ENCODE measurements at places on chromosomes 7 and 10.

DNA sequence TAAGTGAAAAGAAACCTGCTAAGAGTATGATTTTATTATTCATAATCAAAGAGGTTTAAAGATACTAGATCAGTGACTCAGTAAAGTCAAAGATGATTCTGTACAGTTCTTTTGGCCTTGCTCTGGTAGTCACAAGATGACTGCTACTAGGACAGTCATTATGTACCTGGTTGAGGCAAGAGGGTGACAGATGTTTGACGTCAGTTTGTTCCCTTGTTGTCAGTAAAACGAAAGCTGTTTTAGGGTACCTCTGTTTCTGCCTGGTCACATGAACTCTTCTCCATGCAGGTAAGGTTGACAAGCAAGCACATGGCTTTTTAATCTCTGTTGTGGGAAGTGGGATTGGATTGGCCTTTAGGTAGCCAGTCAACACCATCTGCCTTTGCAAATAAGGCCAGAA is 308.0 kb downstream of the EXOC4 start:
- DNase-seq: no peak

- no peak for DNase-seq
These were observed 57.7 kb downstream of the ATAD1 start for GRCh38 chr10:87760195-87760905.

DNA sequence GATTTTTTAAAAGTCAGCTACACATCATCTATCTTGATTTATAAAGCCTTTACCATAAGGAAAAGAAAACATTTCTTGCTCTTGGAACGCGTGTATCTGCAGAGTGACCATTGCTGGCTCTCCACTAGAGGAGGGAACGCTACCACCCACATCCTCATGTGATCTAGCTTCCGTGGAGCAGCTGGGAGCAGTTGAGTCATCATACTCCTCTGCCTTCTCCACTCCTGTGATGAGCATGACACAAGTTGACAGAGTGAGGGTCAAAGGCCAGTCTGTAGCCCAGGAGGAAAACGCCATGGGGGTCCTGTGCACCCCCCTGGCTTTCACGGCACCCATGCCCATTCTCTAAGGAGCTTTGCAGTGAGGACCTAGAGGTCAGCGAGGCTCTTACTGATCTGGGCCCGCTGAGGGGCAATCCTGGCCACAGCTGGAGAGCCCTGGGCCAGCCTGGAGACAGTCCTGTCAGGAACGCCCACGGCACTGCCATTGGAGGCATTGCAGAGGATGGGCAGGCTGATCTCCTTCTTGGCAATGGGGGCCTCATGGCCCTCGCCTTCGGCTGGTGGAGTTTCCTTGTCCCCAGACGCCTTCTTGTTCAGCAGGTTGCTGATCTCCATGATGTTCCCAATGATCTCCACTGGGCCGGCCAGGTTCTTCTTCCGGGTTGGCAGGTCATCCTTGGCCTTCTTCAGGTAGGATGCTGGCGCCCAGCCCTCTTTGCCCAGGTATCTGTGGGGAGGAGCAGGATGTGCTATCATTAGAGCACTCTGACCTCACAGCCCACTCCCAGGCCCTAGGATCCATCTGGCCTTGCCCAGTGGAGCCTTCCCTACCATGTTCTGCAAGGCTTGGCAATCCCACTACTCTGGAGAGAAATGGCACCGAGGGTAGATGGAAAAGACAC is 119.2 kb downstream of the NEURL1 start:
- no peak for DNase-seq

DNA sequence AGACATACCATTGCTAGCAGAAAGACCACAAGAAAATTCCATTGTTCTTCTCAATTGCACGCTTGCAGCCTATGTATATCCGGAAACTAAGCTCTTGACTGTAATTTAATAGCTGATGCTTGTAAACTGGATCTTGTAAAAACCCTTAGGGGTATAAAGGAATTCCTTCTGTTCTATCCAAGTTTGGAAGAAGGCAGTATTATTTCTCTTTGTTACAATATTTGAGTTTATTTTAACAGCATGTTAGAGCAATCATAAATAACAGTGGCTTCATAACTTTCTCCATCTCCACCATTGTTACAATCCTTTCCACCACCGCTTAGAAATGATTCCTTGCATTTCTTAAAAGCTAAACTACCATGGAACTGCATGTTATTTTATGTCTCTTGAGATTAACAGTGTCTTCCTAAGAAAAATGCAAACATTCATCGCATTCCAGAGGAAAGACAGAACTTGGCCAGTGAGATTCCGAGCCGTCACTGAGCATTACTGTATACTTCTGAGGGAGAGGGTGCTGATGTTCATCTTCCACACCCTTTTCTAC is 92.5 kb downstream of the TRIL start:
- DNase-seq: no peak

DNA sequence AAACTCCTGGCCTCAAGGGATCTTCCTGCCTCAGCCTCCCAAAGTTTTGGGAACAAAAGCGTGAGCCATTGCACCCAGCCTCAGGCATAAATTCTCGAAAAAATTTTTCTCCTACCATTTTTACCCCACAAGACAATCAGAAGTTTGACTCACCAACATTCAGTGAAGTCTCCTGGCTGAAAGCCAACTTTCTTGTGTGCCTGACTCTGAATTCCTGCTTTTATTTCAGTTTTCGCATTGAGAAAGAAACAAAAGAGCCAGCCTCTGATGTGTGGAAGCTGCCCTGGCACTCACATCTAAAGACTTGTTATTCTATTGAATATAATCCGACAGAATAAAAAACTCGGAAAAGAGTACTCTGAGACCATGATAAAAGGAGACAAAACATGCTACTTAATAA is 402.9 kb downstream of the MAGI2 start:
- DNase-seq: no peak

GRCh38 chr7:22654831-22655230 is 72.2 kb upstream of the IL6 start:
- no peak for DNase-seq

DNA sequence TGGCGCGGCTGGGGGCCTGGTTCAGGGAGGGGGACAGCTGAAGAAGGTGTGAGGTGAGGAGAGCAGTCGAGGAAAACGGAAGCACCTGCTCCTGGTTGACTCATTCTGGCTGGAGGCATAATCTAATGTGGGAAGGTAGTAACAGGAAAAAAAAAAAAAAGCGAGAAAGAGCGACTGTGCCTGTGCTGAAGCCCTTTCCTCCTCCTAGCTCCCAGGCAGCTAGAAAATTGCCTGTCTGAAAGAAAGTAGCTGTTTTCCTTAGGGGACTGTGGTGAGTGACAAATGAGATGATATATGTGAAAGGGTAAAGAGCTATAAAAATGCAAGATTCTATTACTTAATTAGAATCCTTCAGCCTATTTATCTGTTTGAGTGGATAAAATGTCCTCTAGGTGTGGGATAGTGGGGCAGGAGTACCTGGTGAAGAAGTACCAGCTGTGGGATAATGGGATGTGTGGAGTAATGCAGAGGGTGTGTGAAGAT is 4.9 kb upstream of the MEST start:
- no peak for DNase-seq

DNA sequence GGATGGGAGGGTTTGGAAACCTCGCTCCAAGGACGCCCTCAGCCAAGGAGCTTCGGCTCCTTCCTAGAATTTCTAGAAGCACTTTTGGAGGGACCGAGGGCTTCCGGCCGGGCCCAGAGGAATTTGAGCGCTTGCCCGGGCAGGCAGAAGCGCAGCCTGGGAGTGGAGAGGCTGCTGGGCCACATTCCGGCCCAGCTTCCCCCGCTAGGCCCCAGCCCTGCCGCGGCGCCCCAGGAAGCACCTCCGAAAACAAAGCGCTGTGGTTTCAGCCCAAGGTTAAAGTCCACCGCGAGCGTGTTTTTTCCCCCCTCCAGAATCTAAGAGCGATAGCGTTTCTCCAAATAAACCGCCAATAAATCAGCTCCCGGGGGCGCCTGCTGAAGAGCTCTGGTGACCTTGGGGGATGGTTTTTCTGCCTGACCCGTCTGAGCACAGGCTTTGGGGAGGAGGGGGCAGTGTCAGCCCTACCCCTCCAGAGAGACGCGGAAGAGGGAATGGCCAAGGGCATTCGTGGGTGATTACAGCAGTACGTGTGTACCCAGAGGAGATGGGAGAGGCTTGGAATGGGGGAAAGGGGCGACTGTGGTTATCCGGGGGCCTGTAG is 5.7 kb upstream of the TNRC18 start:
- no peak for DNase-seq

- DNase-seq: no peak
These were observed 16.2 kb downstream of the SVIL start for GRCh38 chr10:29618341-29619171.

All from NCI-H1092 (cell line).